ENCODE measurements at places on chromosomes 4 and X.
A peak's percentile ranks its signal among the peaks of the same experiment; 100 is the strongest.

- no peak for DNase-seq
Observed at GRCh38 chrX:154037754-154038153, 18.1 kb upstream of the IRAK1 start.

- DNase-seq = peak; percentile 44
Observed at GRCh38 chr4:138616775-138617174, 374.6 kb upstream of the SLC7A11 start.

DNA sequence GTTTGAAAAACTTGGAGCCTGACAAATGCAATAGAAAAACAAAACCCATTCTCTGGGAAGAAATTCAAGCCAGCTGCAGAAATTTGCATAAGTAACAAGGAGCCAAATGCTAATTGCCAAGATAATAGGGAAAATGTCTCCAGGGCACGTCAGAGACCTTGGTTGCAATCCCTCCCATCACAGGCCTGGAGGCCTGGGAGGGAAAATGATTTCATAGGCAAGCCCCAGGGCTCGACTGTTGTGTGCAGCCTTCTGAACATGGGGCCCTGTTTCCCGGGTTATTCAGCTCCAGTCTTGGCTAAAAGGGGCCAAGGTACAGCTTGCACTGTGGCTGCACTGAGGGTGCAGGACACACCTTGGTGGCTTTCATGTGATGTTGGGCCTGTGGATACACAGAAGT, 760.4 kb upstream of the PABPC4L start:
- DNase-seq = no peak

DNA sequence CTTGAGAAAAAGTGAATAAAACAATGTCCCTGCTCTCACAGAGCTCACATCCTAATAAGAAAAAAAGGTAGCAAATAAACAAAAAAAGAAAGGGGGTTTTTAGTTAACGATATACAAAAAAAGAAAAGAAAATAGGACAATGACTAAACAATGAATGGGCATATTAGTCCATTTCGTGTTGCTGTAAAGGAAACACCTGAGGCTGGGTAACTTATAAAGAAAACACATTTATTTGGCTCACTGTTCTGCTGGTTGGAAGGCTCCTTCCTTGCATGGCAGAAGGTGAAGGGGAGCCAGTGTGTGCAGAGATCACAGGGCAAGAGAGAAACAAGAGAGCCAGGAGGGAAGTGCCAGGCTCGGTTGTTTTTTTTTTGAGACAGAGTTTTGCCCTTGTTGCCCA, 4.7 kb upstream of the KLF3 start:
- no peak for DNase-seq

GRCh38 chrX:104482757-104483156, 83.2 kb upstream of the IL1RAPL2 start:
- no peak for DNase-seq

GRCh38 chr4:63937961-63938360, 471.3 kb downstream of the TECRL start:
- DNase-seq = no peak

GRCh38 chr4:151736361-151736760, 24.4 kb downstream of the GATB start:
- DNase-seq = no peak

DNA sequence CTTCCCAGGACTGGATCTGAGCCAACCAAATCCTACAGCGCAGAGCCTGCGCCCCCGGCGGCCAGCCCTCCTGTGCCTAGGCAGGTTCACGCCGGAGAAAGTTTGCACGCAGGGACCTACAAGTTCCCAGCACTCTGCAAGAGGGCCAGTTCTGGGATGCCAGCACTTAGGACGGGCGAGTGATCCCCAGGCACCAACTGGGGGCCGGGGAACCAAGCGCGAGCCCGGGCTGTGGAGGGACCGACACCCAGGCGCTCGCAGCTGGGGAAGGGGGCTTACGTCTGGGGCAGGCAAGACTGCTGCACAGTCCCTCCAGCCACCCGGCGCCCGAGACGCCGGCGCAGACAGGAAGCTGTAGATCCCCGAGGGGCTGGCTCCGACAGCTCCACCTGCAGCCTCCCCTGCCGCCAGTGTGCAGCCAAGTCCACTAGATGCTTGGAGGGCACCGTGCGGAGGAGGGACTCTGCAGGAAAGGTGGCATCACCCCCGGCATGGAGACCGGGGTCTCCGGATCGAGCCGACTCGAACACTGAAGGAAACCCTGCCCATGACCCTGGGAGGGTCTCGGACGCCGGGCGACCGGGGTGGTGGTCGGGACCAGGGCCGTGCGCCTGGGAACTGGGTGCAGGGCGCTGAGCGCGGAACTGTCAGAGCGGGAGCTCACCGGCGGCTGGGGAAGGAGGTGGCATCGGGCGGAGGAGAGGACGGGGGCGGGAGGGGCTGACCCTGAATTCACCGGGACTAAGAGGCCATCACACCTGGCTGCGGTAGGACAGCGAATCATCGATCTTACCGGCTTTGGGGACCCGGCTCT, 566 bp downstream of the CORIN start:
- peak; percentile 33 for DNase-seq

DNA sequence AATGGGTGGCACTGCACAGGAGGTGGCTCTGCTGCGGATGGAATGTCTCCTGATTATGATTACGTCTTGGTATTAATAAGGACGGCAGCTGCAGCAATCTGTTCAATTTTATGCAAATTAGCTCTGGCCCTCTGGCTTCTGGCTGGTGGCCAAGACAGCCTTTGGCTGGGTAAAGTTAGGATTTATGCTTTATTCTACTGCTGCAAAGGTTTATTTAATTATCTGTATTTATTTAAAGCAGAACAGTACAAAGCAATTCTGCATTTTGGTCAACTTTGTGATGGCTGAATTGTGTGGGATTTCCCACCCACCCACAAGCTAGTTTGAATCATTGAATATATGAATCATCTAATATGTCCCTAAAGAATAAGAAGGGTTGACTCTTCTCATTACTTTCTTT, 745.6 kb upstream of the FAM241A start:
- DNase-seq = no peak

GRCh38 chr4:144384408-144384807, 243.9 kb upstream of the GYPA start:
- DNase-seq = no peak

DNA sequence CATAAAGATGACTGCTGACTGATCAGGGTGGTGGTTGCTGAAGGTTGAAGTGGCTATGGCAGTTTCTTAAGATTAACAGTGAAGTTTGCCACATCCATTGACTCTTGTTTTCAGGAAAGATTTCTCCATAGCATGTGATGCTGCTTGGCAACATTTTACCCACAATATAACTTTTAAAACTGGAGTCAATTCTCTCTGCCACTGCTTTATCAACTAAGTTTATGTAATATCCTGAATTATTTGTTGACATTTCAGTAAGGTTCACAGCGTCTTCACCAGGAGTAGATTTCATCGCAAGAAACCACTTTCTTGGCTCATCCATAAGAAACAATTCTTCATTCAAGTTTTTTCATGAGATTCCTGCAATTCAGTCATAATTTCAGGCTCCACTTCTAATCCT, 166.5 kb upstream of the SPRY1 start:
- DNase-seq = no peak

DNA sequence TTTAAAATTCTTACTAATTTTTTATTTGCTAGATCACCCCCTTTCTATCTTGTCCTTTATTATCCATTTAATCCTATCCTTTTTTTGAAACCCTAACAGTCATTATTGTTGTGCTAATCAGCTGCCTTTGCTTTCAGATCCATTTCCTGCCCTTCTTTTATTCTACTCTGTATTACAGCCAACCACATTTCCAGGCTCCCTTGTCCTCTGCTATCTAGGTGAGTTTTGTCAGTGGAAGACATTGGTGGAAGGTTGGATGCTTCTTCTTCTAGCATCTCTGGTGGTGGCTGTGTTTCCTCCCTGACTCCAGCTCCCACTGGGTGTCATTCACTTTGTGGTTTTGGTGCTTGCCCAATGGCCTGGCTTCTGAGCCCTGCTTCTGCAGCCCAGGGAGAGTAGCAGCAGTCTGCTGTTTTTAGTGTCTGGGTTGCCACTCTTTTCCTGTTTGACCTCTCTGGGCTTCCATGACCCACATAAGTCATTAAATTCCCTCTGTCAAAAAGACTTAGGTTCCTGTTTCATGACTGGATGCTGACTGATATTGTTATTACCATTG, 225.2 kb upstream of the PGRMC2 start:
- peak; percentile 50 for DNase-seq

GRCh38 chr4:138275963-138276621, 33.9 kb upstream of the SLC7A11 start:
- peak; percentile 67 for DNase-seq

DNA sequence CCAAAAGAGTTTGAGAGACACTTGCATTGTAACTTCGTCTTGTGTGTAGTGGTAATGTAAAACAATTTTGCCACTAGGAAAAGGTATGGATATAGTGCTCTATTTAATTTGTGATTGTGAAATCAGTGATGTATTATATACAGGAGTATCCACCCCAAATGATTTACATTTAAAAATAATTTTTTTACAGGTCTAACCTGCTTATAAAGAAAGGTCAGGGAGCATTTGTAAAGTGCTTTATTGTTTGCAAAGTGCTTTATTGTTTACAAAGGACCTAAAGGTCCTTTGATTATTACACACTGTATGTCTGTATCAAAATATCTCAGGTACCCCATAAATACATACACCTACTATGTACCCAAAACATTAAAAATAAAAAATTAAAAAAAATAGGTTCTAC, 70.3 kb downstream of the DCK start:
- DNase-seq = no peak

GRCh38 chr4:138062929-138063328, 179.2 kb downstream of the SLC7A11 start:
- peak; percentile 25 for DNase-seq

DNA sequence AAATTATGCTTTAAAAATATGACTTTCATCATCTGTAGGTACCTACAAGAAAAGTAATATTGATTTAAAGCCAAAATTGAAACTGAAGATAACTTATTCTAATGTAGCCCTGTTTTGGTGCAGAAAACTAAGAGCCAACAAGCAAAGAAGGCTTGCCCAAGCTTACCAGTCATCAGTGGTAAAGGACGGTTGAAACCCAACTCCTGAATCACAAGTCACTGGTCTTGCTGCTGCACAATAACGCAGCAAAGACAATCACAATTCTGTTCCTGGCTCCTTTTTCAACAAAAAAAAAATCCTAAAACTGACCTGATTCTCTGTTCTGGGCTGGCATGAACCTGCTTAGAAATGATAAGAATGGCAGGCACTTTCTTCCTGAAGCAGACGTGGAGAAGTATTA, 34.5 kb downstream of the WDFY3 start:
- DNase-seq = no peak

GRCh38 chrX:7771788-7772438, 71.1 kb upstream of the VCX start:
- no peak for DNase-seq

- DNase-seq = no peak
Observed at GRCh38 chr4:78544678-78545077, 6.9 kb upstream of the ANXA3 start.

Data from GM03348 (cell line).